Right hindlimb (tissue), 1 donor: ENCODE measurements at places on chromosomes 6 and 20.

DNA sequence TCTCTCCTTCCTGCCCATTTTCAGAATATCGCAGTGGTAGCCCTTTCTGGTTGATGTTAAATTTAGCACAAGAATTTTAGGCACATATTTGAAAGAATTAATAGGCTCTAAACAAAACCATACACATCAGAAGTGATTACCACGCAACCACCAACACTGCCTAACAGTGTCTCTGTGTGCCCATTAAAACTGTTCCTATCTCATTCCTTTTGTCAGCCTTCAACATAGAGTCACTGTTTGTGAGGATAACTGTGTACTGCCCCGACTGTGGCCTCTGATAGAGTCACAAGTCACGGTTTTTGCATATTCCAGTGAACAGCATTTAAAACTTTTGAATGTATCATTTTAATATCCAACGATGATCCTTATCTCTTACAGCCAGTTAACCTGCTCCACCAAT lies 116.8 kb upstream of the TNFAIP3 start:
- DNase-seq: no peak

- DNase-seq: no peak
Observed at GRCh38 chr20:44073011-44073674, 113.8 kb downstream of the JPH2 start.

DNA sequence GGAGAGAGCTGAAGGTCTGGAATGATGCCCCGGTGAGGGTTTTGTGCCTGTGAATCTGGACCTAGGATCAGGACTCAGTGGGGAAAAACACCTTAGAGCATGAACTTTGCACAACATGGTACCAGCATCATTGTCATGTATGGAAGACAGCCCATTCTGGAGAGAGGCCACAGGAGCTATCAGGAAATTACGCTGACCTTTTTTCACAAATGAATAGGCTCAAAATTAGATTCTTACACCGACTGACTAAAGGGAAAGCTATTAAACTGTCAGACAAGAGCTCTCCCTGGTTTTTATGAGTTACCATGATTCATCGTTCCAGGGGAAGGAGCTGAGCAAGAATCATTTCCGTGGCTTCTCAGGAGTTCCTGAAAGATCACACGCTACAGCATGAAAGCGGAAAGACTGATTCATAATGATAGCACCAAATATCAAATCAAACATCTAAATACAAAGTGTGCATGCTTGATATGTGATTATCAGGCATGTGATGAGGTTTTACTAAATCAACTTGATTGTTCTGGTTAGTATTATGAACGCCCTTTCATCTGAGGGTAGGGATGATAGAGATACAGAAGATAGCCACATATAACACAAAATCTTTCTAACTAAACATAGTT lies 224.9 kb upstream of the SMLR1 start:
- no peak for DNase-seq

GRCh38 chr20:33282196-33282934 lies 649 bp upstream of the BPIFB1 start:
- no peak for DNase-seq

- DNase-seq: no peak
Observed at GRCh38 chr6:52661551-52661950, 9.4 kb upstream of the TMEM14A start.

- DNase-seq: no peak
Observed at GRCh38 chr20:58366866-58367265, 22.2 kb upstream of the VAPB start.

DNA sequence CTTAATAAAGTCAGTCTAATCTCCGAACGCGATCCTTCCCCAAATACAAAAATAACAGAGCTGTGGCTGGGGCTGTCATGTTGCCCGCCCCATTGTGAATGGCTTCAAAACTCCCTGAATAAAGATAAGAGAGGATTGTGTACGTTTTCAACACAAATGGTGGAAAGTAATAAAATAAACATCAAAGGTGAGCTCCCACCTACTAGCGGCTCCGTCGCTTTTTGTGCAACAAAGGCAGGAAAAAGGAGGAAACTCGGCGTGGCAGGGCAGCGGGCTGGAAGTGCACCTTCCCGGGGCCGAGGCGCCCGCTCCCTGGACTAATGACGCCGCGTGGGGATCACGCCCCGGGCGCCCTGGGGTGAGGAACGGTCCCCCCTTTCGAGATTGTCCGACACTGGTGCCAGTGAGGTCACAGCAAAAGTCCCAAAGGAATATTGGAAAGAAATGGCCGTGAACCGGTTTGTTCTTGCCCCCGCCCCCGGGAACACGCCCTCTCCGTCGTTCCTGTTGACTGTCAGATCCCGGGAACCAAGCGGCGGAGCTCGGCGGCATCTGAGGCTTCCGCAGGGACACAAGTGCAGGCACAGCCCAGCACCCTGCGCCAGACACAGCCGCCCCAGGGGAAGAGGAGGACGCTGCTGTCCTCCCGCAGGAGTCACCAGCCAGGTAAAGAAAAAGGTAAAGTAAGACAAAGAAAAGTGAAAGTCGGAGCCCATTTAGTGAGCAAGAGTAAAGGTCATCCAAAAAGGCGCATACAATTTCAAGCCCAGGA lies 1.1 kb upstream of the FOXQ1 start:
- DNase-seq: no peak

GRCh38 chr6:68082086-68082485 lies 553.0 kb upstream of the ADGRB3 start:
- no peak for DNase-seq

GRCh38 chr20:44566018-44566417 lies 16.4 kb upstream of the PKIG start:
- DNase-seq: no peak

- DNase-seq: no peak
Observed at GRCh38 chr6:10531503-10531902, 10.4 kb downstream of the GCNT2 start.

DNA sequence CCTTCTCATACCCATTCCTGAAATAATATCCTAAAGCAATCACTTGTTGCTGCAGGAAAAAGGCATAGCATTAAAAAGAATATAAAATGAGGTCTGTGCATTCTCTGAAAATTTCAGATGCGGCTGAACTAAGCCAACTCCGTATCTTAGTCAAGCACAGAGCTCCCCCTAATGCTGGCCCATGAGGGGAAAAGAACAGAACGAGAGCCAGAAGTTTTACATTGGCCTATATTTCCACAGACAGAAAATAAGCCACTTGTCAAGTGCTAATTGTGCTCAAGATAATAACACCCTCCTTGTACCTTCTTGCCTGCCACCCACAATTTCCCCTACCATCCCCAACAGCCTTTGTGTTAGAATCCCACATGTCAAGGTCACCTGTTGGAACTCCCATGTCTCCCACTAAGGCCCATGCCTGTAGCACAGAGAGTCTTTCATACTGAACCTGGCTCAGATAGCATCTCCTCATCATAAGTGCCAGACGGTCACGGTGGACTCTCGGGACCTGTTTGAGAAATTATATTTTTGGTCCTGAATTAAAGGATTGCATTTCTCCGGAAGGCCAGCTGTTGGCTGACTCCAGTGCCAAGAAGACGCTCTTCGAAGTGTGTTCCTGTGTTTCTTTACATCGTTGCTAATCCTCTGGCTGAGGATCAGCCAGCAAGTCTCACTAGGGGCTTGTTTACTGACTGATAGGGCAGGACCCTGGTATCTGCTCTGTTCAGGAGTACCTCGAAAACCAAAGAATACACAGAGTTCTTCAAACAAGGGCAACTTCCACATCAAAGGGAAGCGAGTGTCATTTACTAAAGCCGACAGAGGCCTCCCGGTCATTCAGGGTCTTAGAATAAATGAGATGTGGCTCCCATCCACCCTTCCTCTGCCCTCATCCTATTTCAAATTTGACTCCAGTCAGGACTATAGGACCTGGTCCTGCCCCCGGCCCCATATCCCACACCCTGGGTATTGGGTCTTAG lies 183.4 kb upstream of the FBXL4 start:
- DNase-seq: no peak

- no peak for DNase-seq
Observed at GRCh38 chr6:99606656-99607415, at the start of gene PRDM13. Gene PRDM13 (plus strand): TSS chr6:99606833. CDS start chr6:99607035, 202 bp downstream.

GRCh38 chr6:15602154-15602553 lies 60.7 kb downstream of the DTNBP1 start:
- DNase-seq: no peak

DNA sequence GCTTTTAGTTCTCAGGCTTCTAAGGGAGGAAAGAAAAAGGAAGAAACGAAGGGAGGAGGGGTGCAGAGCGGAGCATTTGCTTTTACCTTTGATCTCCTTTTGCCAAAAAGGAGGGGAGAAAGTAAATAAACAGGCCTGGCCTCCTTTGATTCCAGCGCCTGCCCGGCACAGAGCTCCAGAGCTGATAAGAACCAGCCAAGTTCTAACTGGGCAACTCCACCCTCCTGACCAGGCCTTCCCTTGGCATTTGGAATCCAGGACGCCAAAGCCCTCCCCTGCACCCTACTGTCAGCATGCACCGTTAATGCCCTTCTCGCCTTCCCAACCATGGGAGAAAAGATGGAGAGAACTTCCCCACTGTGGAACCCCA lies 120.8 kb upstream of the PTPN1 start:
- no peak for DNase-seq

GRCh38 chr6:157075549-157076450 lies 247.5 kb downstream of the TMEM242 start:
- DNase-seq: no peak

DNA sequence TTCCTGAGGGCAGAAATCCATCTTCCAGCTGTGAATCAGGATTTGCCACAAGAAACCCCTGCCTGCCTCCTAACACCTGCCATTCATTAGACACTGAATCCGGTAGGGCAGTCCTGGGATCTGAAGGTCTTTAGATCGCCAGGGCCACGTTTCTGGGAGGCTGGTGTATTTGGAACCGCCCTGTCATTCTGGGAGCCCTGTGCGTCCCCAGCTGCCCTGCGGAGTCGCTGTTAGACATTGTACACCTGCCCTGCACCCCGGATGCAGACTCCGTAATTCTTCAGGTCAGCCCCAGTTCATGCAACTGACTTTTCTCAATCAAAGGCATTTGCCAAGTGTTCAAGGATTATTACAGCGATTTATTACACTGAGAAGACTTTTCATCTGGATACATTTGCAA lies 193.2 kb downstream of the TBC1D7 start:
- no peak for DNase-seq

DNA sequence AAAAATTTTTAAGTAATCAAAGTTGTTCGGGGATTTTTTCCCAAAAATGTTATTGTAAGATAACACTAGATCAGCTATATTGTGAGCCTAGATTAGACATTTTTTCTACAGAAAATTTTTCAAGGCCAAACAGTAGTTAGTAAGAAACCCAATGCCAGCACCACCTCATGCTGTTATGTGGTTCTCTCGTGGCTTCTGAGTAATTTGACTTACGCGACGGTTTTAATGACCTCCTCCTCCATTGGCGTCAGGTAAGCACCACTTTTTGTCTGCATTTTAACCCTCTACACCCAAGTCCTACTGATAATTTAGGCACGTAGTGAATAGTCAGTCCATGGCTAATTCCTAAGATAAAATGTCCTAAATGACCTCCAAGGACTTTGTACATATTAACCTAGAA lies 9.7 kb downstream of the RPS6KA2 start:
- no peak for DNase-seq

- DNase-seq: no peak
Observed at GRCh38 chr6:93474733-93475179, 55.4 kb upstream of the EPHA7 start.

DNA sequence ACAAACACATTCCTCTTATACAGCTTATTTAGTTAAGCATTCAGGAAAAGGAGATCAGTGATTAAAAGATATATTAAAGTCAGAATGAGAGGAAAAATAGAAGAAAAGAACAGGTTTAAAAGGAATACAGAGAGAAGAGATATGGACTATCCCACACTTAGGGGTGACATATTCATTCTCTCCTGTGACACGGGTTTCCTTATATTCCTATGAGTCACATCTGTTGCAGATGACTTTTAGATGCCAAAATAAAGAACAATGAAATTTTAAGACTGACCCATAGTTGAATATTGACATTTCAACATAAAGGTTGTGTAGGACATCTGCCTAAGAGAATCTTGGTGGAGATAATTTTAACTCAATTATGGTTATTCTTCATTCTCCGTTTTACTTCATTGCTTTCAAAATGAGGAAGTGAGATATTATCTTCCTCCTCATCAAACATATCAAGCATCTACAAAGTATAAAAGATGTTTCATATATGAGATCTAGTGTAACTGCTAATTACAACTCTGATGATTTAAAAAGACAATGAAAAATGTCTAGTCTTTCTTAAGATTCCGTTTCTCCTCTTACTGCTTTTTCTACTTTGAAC lies 1336.7 kb upstream of the CITED2 start:
- no peak for DNase-seq

GRCh38 chr6:168990019-168990751 lies 263.5 kb downstream of the THBS2 start:
- DNase-seq: peak; percentile 43

DNA sequence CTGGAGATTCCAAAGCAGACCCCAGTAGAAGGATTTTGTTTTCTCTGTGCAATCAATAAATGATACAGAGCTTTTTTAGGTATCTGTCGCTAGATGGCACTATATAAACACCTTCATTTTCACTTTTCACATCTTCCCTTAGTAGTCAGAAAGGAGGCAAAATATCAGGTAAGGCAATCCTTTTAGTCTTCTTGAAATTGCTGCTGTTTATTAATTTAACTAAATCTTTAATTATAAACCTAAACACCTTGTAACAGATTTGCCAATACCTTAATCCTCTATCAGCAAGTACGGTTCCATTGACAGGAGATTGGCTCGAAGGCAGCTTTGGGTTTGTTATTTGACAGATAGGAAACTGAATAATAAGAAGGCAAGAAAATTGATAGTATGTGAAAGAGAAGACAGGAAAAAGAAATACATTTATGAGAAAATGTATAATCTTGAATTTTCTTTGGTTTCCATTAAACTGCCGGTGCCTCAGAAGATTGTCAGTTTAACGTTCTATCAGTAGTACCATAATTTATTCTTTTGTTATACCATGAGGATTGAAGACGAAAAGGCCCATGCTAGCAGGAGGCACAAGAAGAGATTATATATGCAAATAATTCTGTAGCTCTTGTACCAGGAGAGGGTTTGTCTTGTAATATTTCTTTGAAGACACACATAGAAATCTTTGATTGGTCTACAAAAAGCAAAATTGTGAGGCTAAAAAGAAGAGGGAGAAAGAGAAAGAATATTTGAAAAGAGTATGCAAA lies 23.5 kb upstream of the IBTK start:
- no peak for DNase-seq

DNA sequence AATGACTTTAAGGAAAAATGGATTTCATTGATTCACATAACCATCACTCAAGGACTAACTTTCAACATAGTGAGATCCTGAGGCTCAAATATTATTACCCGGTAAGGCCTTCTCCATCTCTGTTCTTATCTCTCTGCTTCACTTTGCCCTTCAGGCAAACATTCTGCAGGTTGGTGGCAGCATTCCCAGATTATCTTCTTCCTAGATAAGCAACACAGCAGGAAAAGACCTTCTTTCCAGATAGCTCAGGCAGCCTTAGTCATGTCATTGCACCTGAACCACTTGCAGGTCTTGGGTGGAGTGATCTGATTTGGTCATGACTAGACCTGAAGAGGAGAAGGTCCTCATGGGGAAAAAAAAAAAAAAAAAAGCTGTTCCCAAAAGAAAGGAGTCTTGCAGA lies 5.3 kb upstream of the HIVEP2 start:
- no peak for DNase-seq

- no peak for DNase-seq
Observed at GRCh38 chr6:123168466-123168865, 172.4 kb downstream of the CLVS2 start.

- no peak for DNase-seq
Observed at GRCh38 chr6:89257346-89257745, 40.2 kb upstream of the GABRR1 start.

- no peak for DNase-seq
Observed at GRCh38 chr6:108074057-108074358, 533 bp downstream of the OSTM1 start.

GRCh38 chr6:158268361-158269147 lies 43.7 kb upstream of the TULP4 start:
- DNase-seq: no peak
